ENCODE measurements at places on chromosomes 13 and 19.

DNA sequence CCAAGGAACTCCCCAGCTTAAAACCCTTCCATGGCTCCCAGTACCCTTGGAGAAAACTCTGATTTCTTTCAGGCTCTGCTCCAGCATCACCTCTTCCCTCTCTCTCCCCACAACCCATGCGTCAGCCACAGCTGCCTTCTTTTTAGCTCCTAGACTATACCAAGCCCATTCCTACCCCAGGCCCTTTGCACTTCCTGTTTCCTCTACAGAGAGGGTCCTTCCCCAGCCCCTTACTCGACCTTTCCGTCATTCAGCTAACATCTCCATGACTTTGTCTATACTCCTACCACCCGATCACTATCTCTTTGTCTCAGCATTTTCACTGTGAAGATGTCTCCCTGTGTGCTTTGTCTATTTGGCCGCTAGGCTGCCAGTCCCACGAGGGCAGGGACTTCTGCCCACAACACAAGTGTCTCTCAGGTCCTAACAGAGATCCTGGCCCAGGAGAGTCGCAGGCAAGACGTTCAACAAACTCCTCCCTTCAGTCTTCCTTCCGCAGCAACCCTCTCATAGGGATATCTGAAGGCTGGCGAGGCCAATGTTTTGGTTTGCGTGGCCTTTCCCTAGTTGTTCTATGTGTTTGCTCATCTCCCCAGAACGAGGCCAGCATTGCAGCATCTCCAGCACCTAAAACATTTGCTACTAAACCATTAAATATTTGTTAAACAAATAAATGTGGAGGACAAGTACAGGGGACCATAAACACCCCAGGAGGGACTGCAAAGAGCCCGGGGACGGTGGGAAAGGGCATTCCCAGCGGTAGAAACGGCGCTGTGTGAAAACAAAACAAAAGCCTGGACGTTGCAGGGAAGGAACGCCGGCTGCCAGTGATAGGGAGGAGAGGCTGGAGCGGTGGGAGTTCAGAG lies 816 bp downstream of the CCNP start:
- DNase-seq: no peak

- no peak for DNase-seq
Measured at GRCh38 chr13:95485518-95486144, 66.9 kb upstream of the CLDN10 start.

- DNase-seq: no peak
Measured at GRCh38 chr19:2519482-2519881, 43.6 kb downstream of the GADD45B start.

GRCh38 chr19:58361900-58362271 lies 665 bp downstream of the ZNF497 start:
- DNase-seq: no peak

- DNase-seq: no peak
Measured at GRCh38 chr13:109788372-109789111, 2.2 kb upstream of the IRS2 start.
